ENCODE measurements at places on chromosomes 11 and 22.
A peak's percentile ranks its signal among the peaks of the same experiment; 100 is the strongest.

GRCh38 chr22:38657045-38657909, 839 bp downstream of the CBY1 start:
- peak; percentile 15 for DNase-seq

GRCh38 chr11:78331711-78332110, 85.9 kb downstream of the GAB2 start:
- no peak for DNase-seq

DNA sequence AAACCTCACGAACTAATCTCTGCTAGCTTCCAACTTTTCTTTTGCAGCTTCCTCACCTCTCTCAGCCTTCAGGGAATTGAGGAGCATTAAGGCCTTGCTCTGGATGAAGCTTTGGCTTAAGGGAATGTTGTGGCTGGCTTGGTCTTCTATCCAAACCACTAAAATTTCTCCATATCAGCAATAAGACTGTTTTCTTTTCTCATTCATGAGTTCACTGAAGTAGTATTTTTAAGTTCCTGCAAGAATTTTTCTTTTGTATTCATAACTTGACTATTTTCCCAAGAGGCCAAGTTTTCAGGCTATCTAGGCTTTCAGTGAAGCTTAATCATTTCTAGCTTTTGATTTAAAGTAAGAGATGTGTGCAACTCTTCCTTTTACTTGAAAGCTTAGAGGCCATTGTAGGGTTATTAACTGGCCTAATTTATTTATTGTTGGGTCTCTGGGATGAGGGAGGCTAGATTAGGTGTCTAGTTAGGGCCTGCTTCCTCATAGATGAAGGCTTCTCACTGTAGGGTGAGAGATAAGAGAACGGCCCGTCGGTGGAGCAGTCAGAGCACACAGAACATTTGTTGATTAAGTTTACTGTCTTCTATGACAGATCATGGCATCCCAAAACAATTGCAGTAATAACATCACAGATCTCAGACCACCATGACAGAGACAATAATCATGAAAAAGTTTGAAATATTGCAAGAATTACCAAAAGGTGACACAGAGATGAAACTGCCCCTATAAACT, 33.2 kb downstream of the CSF2RB start:
- no peak for DNase-seq

- no peak for DNase-seq
These were observed 19.0 kb downstream of the SMCO4 start for GRCh38 chr11:93524173-93524536.

DNA sequence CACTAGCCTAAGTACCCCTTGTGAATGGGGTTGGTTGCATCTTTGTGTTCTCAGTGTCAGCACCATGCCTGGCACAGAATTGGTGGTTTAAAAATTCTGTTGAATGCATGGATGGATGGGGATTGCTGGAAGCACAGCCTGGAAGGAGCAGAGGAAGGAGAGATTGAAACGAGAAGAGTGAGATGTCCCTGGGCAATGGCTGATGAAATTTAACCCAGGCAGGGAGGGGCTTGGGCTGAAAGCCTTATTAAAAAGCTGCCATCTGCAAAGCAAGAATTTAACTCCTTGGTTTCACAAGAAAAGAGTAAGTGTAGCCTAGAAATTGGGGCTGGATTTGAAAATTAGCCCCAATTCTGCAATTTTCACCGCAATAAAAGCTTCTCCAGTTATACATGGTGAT, 126.7 kb downstream of the TEAD1 start:
- no peak for DNase-seq

GRCh38 chr11:29352273-29352795, 664.5 kb downstream of the KCNA4 start:
- no peak for DNase-seq

DNA sequence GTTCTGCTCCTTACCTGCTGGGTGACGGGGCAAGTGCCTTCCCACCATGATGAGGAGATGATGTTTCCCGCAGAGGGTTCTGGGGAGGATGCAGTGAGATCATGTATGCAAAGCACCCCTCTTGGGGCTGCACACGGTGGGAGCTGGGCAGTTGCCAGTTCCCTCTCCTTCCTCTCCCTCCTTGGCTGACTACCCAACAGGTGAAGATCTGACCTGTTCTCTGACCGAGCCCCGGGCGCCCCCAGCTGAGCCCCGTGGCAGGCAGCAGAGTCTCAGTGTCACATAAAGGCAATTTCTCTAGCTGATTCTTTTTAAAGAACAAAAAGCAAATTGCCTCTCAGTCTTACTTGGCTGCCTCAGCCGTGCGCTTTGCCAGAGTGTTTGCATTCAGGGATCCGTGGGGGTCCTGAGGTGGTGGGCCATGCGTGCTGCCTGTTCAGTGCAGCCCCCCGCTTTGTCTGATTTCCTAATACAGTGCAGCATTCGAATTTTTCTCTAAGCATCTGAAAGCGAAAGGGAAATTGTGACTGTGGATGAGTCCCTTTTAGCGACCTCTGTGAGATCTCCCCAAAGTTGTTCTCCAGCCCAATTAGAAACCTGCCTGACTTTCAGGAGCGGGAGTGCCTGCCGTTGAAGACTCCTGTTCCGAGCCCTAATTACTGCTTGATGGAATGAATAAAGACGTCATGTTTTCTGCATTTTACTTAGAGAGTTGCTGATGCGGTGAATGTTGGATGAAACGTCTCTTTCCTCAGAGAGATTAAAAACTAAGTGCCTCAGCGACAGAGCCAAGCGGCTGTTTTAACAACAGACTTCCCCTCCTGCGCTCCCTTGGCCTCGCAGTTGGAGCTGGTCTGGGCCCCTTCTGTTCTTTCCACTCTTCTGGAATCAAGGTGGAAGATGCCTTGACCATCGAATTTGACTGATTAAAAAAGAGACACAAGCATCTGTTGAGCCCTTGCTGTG, 86.0 kb downstream of the GRIK4 start:
- DNase-seq: no peak

- no peak for DNase-seq
These were observed 10.8 kb upstream of the OR51L1 start for GRCh38 chr11:4983841-4984240.

Measured in T-helper 17 cell (primary cell).